Activated CD4-positive, alpha-beta T cell treated with anti-CD3 and anti-CD28 coated beads, Interleukin-2, amount 10 ng/mL, durations not matched to agents 24 days and 14 days (primary cell): ENCODE measurements at places on chromosomes 1 and 21. TPM values are rescaled to one million over a fixed set of nuclear protein-coding genes. Genes with fewer than 3 reads are reported as not detected.

DNA sequence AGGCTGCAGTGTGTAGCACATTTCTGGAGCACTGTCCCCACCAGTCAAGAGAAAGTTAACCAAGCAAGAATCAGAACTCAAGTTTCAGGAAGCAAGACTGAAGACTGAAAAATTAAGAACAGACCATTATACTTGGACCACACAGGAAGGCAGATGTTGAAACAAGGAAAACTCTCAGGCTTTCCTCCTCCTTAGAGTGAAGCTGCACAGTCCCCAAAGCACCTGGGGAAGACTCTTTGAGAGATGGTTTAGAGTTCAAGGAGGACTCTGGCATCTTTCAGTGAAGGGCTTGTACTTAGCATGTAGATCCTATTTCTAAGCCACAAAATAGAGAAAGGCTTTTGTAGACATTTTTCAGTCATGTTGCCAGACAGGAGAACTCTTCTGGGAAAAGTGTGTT lies 113.7 kb upstream of the KCTD3 start:
- H3K4me3 ChIP-seq = no peak overlapping the region
- no peaks in the 10 kb centered on the region for H3K27me3 ChIP-seq
- no peak overlapping the region for H3K27ac ChIP-seq
- no peaks in the 10 kb centered on the region for H3K36me3 ChIP-seq
- no peaks in the 10 kb centered on the region for H3K4me1 ChIP-seq

DNA sequence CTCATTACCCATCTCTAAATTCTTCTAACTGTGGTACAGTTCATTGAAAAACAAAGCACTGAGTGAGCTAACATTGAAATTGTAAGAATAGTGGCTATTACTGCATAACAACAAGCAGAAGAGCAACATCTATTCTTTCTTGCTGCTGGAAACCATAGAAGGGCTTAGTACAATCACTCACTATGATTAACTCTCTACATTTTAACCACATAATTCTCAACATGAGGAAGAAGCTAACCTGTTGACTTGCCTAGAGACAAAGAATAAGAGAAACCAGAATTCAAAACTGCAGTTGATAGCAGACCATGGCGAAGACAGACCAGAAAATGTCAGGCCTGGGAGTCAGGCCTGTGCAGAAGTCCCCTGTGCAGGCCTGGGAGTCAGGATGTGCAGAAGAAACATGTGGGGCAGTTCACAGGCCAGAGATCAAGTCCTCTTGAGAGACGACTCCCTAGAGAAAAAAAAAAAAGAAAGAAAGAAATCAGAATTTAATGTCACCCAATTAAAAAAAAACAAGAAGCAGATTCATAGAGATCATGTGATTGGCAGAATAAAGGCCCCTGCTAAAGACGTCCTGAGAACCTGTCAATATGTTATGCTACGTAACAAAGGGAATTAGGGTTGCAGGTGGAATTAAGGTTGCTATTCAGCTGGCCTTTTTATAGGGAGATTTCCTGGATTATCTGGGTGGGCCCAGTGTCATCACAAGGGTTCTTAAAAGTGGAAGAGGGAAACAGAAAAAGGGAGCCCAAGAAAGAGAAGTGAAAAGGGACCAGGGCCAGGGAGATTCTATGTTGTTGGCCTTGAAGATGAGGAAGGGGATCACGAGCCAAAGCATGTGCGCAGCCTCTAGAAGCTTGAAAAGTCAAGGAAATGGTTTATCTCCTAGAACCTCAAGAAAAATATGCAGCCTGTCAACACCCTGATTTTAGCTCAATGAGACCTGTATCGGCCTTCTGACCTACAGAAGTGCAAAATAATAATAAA lies 94.9 kb downstream of the MRPL39 start:
- H3K36me3 ChIP-seq = peaks cover 4% of the 10 kb centered on the region
- H3K27me3 ChIP-seq = no peaks in the 10 kb centered on the region

DNA sequence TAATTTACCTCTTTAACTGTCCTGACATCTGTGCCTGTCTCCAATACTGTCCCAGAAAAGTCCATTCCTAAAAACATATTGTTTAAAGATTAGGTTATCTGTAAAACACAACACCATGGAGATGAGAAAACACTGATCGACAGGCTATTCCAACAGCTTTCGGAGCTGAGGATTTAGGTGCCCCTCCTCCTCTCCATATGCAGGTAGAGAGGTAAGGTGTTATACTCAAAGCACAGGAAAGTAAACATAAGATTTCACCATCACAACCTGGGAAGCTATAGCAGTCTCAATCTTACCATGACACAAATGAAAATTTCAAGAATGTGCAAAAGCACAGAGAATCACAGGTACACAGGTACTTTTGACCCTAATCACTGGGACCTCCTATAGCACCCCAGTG lies 60.9 kb upstream of the RASAL2 start:
- H3K4me1 ChIP-seq = no peaks in the 10 kb centered on the region
- H3K27ac ChIP-seq = no peak overlapping the region
- no peak for DNase-seq
- peaks cover 4% of the 10 kb centered on the region for H3K27me3 ChIP-seq
- no peaks in the 10 kb centered on the region for H3K36me3 ChIP-seq
- no peak overlapping the region for H3K4me3 ChIP-seq

GRCh38 chr1:63799820-63800219 lies 26.0 kb downstream of the ROR1 start:
- no peaks in the 10 kb centered on the region for H3K36me3 ChIP-seq
- H3K27me3 ChIP-seq = peaks cover 10% of the 10 kb centered on the region
- DNase-seq = no peak
- H3K27ac ChIP-seq = no peak overlapping the region

DNA sequence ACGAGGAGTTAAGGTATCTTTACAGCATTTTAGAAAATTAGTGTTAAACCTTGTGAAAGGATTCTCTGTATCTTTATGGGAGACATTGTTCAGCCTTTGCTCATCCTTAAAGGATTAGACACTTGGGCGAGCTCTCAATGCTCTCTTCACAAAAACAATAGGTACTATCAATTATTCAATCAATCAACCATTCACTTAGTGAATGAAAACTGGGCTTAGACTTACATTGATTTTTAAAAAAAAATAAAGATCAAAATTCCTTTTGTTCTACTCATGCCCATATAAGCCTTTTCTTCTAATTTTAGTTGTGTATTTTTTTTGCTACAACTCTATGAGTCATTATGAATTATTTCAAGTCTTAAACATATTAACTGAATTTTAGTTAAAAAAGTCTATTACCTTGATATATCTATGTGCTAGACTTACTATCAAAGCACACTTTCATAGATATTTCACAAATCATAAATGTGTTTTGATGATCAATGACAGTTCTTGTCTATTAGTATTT lies 181.2 kb downstream of the DPYD start:
- H3K4me3 ChIP-seq = no peak overlapping the region
- no peak overlapping the region for H3K27ac ChIP-seq
- no peaks in the 10 kb centered on the region for H3K4me1 ChIP-seq

- DNase-seq = no peak
- no peaks in the 10 kb centered on the region for H3K4me1 ChIP-seq
- H3K4me3 ChIP-seq = no peak overlapping the region
- no peaks in the 10 kb centered on the region for H3K36me3 ChIP-seq
- no peaks in the 10 kb centered on the region for H3K27me3 ChIP-seq
These were observed 71.1 kb upstream of the MROH9 start for GRCh38 chr1:170864238-170864637.

DNA sequence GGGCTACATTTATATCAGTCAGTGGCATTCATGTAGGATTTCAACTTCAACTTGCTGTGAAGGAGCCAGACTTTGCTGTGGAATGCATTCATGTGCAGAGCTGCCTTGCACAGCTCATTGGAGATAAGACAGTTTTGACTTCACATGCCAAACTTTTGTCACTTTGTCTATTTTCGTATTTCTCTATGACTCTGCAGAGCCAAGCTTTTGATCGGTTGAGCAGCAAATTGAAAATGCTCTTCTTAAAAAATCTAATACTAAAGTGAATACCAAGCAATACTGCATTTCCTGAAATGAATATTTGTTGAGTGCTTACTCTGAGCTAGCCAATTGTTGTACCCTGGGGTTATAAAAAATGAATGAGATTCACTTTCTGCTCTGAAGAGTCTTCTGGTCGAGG lies 388.7 kb downstream of the ST6GALNAC3 start:
- no peaks in the 10 kb centered on the region for H3K4me1 ChIP-seq
- H3K4me3 ChIP-seq = no peak overlapping the region
- no peaks in the 10 kb centered on the region for H3K27me3 ChIP-seq
- H3K36me3 ChIP-seq = no peaks in the 10 kb centered on the region
- no peak for DNase-seq
- H3K27ac ChIP-seq = no peak overlapping the region

DNA sequence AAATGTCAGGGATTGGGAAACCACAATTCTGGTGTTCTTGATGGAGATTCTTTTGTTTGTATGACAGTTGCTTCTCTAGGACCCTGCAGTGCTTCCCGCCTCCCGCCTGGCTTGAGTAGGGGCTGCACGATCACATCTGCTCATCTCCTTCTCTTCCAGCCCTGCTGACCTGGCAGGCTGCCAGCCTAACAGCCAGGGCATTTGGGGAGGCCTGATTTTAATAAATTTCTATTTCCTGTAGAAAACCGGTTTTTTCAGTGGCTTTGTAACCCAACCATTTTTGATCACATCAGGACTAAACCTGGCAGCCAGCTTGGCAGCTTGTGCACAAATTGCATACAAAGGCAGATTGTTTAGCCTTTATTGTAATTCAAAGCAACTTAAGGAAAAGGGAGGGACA lies 78.9 kb downstream of the UBE2U start:
- no peak overlapping the region for H3K4me3 ChIP-seq
- H3K36me3 ChIP-seq = no peaks in the 10 kb centered on the region
- peaks cover 4% of the 10 kb centered on the region for H3K27me3 ChIP-seq
- no peak overlapping the region for H3K27ac ChIP-seq

DNA sequence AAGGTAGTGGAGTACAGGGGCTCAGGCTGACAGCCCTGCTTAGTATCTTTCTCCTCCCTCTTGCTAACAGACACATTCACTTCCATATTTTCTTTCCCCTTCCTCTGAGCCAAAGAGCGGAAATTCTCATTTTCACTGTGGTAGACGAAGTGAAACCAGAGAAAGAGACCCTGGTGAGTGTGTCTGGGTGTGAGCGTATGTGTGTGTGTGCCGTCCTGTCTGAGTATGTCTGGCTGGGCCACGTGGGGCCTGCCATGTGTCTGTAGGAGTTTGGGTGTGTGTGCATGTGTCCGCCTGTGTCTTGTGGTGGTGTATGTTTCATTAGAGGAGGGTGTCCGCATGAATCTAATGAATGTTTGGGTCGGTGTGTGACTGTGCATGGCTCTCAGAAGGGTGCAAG lies 1.7 kb downstream of the COL8A2 start:
- H3K4me1 ChIP-seq = peaks cover 17% of the 10 kb centered on the region
- H3K27ac ChIP-seq = peak overlapping the region; percentile 22
- H3K4me3 ChIP-seq = peak overlapping the region; percentile 6
- H3K36me3 ChIP-seq = no peaks in the 10 kb centered on the region
- peaks cover 44% of the 10 kb centered on the region for H3K27me3 ChIP-seq
- DNase-seq = no peak

DNA sequence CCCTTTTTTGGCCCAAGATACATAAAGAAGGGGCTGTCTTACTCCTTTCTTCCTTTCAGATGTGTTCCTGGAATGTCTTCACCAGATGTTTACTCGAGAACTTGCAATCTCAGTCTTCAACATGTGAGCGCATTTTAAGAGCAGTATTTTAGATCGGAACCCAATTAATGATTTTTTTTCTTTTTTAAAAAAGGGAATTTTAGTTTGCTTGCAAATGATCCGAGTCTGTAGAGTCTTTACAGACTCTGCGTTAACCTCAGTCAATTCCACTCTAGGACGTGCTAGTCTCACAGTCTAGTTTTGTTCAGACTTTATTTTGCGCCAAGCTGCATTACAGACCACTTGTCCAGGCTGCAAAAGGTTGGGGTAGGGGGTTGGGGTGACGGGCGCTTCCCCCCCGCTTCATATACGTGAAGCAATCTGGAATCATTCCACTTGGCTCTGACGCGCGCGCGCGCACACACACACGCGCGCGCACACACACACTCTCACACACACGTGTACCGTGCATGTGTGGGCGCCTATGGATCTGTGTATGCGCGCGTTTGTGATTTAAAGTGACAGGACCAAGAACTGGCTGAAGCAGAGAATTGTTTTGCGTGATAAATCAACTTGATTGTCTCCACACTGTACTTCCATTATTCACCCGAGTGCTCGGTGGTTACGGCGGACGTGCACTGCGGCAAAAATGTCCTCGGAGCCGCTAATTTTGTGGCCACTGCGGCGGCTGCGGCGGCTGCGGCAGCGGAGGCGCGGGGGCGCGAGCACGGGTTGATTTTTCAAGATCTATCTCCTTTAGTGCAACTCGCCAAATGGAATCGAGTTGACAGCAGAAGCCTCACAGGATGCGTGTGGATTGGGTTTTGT lies 25.6 kb upstream of the NFIA start:
- peaks cover 77% of the 10 kb centered on the region for H3K27me3 ChIP-seq
- peak; percentile 76 for DNase-seq
- peak overlapping the region; percentile 65 for H3K27ac ChIP-seq
- peaks cover 21% of the 10 kb centered on the region for H3K4me1 ChIP-seq
- no peaks in the 10 kb centered on the region for H3K36me3 ChIP-seq

- H3K36me3 ChIP-seq = peaks cover 75% of the 10 kb centered on the region
- peak; percentile 96 for DNase-seq
- peak overlapping the region; percentile 77 for H3K4me3 ChIP-seq
- no peaks in the 10 kb centered on the region for H3K27me3 ChIP-seq
- peaks cover 58% of the 10 kb centered on the region for H3K4me1 ChIP-seq
These were observed 11.4 kb downstream of the UBASH3A start for GRCh38 chr21:42414928-42415769.

DNA sequence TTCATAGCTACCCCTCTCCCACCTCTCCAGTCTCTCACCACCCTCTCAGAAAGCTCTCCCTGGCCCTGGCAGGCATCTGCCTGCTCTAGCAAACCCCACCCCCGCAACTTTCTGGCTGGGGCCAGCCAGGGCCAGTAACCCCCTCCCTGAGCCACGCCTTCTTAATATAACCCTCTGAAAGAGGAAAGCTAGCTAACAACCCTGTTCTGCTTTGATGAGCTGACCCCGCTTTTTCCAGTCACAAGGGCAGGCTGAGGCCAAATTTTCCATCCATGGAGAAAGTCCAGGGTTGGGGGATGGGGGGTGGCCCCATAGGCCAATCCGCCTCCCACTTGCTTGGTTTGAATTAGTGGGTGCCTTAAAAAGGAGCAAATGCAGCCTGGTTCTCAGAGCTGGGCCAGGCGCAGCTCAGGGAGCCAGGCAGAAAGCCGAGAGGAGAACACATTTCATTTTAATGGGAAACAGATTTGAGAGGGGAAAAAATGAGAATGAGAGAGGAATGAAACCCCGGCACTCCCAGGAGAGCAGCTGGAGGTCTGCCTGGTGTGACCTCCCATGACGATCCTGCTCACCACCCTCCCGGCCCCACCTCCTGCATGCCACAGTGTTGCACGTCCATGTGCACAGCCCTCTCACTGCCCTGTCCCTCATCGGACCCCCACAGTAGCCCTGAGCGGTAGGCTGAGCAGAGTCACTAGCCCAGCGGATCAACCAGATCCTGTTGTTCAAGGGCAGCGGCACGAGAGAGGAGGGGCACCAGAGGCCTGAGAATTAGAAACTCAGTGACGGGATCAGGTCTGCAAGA lies 62.3 kb downstream of the OPTC start:
- H3K4me3 ChIP-seq = no peak overlapping the region
- peaks cover 17% of the 10 kb centered on the region for H3K27me3 ChIP-seq

- DNase-seq = no peak
- H3K36me3 ChIP-seq = no peaks in the 10 kb centered on the region
These were observed 243.2 kb downstream of the PTBP2 start for GRCh38 chr1:96964761-96965160.

Gene REG4
- total RNA-seq = 0.19 and 0.40 TPM in 2 replicates

Gene KRTAP7-1
- not detected in 2 replicates for total RNA-seq

Gene GPR52
- 2.5 and 3.0 TPM in 2 replicates for total RNA-seq

Gene BSND
- total RNA-seq = not detected in 2 replicates

Gene MAN1A2
- 23.9 and 28.7 TPM in 2 replicates for total RNA-seq
